ENCODE measurements at places on chromosomes 12 and 14. TPM values are rescaled to one million over a fixed set of nuclear protein-coding genes. Genes with fewer than 3 reads are reported as not detected.

MANSC1 gene
- total RNA-seq, result not detected

DIO2 gene
- 16.0 TPM for total RNA-seq

ZC2HC1C gene
- not detected for total RNA-seq

TAS2R42 gene
- total RNA-seq, result not detected

P2RX2 gene
- total RNA-seq, result not detected

TM9SF1 gene
- 35.7 TPM for total RNA-seq

AMIGO2 gene
- total RNA-seq, result 4.3 TPM

KCNA5 gene
- total RNA-seq, result not detected

CACNA2D4 gene
- total RNA-seq, result 2.7 TPM

USP44 gene
- 0.04 TPM for total RNA-seq

WNT1 gene
- total RNA-seq, result not detected

B4GALNT3 gene
- total RNA-seq, result 33.0 TPM

GATC gene
- 31.4 TPM for total RNA-seq

LRP6 gene
- 31.6 TPM for total RNA-seq

- no peak overlapping the region for H3K27ac ChIP-seq
- H3K36me3 ChIP-seq, result no peaks in the 10 kb centered on the region
- H3K4me1 ChIP-seq, result peaks cover 4% of the 10 kb centered on the region
- H3K4me3 ChIP-seq, result no peak overlapping the region
- no peak for DNase-seq
Measured at GRCh38 chr12:108310489-108310888, 28.6 kb downstream of the CMKLR1 start.

DNA sequence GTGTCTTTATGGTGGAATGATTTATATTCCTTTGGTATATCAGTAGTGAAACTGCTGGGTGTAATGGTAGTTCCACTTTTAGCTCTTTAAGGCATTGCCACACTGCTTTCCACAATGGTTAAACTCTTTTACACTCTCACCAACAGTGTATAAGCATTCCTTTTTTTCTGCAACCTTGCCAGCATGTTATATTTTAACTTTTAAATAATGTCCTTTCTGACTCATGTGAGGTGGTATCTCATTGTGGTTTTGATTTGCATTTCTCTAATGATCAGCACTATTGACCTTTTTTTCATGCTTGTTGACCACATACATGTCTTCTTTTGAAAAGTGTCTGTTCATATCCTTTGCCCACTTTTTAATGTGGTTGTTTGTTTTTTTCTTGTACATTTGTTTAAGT lies 142.5 kb downstream of the MSRB3 start:
- H3K36me3 ChIP-seq, result no peaks in the 10 kb centered on the region
- H3K4me3 ChIP-seq, result no peak overlapping the region
- H3K27ac ChIP-seq, result no peak overlapping the region
- no peaks in the 10 kb centered on the region for H3K27me3 ChIP-seq
- no peaks in the 10 kb centered on the region for H3K4me1 ChIP-seq

- no peaks in the 10 kb centered on the region for H3K36me3 ChIP-seq
- no peak overlapping the region for H3K27ac ChIP-seq
- 0 out of 2 replicates have a peak, but pooled peaks cover 3% of the 10 kb centered on the region for H3K27me3 ChIP-seq
- H3K4me1 ChIP-seq, result no peaks in the 10 kb centered on the region
- no peak overlapping the region for H3K4me3 ChIP-seq
Measured at GRCh38 chr14:95885278-95885677, 8.6 kb downstream of the TUNAR start.

DNA sequence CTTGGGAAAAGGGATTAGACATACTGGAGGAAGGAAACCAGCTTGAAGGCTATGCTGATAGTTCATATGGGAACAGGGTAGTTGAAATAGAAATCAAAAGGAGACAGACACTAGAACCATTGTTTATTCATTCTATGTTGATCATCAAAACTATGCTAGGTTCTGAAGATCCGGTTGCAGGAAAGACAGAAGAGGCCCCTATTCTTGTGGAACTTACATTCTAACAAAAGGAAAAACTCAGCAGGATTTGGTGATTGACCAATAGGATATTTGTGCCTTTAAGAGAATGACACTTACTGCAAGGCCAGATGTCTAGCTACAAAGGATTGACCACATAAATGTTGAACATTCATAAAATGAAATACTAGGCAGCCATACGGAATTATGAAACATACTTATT lies 179.2 kb downstream of the AKAP6 start:
- peaks cover 44% of the 10 kb centered on the region for H3K4me1 ChIP-seq
- peak overlapping the region; percentile 58 for H3K27ac ChIP-seq
- no peak for DNase-seq
- no peaks in the 10 kb centered on the region for H3K27me3 ChIP-seq
- no peak overlapping the region for H3K4me3 ChIP-seq
- no peaks in the 10 kb centered on the region for H3K36me3 ChIP-seq

- no peak overlapping the region for H3K4me3 ChIP-seq
- no peaks in the 10 kb centered on the region for H3K4me1 ChIP-seq
- DNase-seq, result no peak
Measured at GRCh38 chr12:66280561-66280960, 21.7 kb upstream of the HELB start.

DNA sequence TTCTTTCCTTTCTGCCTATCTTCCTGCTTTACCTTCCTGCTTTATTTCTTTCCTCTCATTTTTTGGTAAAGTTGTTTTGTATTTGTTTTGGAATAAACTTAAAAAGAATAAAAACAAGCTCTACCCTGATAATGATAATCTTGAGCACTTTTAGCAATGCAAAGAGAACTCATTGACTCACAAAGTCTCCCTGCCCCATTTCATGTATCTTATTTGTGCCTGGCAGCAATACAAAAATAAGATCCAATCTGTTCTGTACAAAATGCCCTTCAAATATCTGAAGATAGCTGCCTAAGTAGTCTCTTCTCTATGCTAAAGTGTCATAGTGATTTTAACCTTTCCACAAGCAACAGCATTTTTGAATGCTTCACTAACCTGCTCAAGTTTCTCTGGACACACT lies 31.1 kb upstream of the ETNK1 start:
- no peak for DNase-seq
- H3K36me3 ChIP-seq, result no peaks in the 10 kb centered on the region
- H3K27ac ChIP-seq, result no peak overlapping the region
- H3K4me1 ChIP-seq, result no peaks in the 10 kb centered on the region
- H3K4me3 ChIP-seq, result no peak overlapping the region

DNA sequence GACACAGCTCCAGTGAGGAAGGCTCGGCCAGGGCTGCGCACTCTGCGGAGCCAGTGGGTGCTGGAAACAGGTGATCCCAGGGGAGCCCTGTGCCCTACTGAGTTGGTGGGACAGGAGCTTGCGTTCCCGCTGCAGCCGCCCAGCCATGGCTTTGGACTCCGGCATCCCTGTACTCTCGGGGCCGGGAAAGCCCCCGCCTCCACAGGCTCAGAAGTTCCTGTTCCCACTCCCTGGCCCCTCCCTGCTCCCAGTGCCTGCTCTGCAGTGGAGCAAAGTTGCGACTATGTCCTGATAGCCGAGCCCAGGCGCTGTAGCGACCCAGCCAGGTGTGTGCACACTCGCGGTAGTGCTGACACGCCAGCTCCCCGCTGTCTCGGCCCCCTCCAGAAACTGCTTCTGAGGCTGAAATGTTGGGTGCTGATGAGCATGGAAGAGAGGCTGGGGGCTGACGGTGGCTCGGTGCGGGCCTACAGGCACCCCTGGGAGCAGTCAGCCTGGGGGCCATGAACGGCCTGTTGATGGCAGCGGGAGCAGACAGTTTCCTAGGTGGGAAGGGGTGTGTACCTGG lies 344.6 kb upstream of the MGAT4C start:
- no peaks in the 10 kb centered on the region for H3K36me3 ChIP-seq
- H3K4me3 ChIP-seq, result no peak overlapping the region
- DNase-seq, result no peak
- peaks cover 4% of the 10 kb centered on the region for H3K4me1 ChIP-seq
- no peaks in the 10 kb centered on the region for H3K27me3 ChIP-seq
- no peak overlapping the region for H3K27ac ChIP-seq

DNA sequence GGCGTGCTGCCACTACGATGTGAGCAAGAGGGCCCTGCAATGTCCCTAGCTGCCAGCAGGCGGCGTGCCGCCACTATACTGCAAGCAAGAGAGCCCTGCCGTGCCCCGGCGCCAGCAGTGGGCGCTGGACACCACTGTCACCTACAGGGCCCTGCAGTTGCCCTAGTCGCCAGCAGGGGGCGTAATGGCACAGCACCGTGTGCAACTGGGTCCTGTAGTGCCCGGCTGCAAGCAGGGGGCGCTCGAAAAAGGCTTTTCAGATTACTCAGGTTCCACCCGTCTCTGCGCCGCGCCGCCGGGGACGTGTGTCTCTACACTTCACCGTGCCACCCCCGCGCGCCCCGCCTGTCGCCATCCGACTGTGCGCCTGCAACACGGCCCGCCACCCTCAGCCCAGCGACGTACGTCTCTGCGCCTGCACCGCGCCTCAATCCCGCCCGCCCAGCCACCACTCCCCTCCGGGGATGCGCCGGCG lies 1356.9 kb downstream of the TMEM121 start:
- peak; percentile 44 for DNase-seq
- H3K27ac ChIP-seq, result no peak overlapping the region
- no peak overlapping the region for H3K4me3 ChIP-seq
- no peaks in the 10 kb centered on the region for H3K27me3 ChIP-seq

DNA sequence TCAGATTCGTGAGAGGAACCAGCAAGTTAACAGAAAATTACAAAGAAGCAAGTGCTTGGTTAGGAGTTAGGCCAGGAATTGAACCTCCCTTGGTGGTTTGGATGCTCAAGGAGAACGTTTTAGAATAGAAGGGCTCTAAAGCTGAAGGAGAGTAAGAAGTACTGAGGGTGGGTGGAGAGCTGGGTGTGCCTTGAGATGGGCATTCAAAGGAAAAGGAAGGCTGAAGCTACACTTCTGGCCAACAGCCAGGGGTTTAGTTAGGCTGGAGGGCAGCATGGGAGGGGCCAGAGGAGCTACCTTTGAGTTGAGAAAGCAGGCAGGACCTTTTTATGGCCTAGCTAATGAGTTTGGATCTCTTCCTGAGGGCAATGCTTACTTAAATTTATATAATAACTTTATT lies 421.2 kb downstream of the CCDC91 start:
- H3K27me3 ChIP-seq, result no peaks in the 10 kb centered on the region
- 0 out of 2 replicates have a peak, but pooled peaks cover 3% of the 10 kb centered on the region for H3K4me1 ChIP-seq
- no peaks in the 10 kb centered on the region for H3K36me3 ChIP-seq
- no peak overlapping the region for H3K4me3 ChIP-seq

DNA sequence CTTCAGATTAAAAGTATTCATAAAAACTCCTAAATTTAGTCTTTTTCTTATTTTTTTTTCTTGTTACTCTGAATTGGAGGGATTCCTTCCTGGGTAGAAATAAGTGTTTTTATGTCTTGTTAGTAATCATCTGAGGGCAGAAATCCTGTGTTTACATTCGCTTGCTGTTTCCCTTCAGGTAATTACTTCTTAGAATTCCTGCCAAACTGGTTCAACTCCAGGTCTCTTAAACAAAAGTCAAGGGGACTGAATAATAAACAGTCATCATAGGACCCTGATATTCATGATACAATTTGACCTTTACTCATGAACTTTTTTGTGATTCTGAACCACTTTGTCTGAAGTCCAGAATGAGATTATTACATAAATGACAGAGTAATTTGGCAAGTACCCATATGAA lies 843.9 kb downstream of the FLRT2 start:
- H3K27ac ChIP-seq, result no peak overlapping the region
- no peaks in the 10 kb centered on the region for H3K4me1 ChIP-seq
- DNase-seq, result no peak

GRCh38 chr12:112096667-112097066 lies 11.9 kb downstream of the NAA25 start:
- no peak overlapping the region for H3K27ac ChIP-seq
- H3K4me1 ChIP-seq, result no peaks in the 10 kb centered on the region
- H3K4me3 ChIP-seq, result no peak overlapping the region

DNA sequence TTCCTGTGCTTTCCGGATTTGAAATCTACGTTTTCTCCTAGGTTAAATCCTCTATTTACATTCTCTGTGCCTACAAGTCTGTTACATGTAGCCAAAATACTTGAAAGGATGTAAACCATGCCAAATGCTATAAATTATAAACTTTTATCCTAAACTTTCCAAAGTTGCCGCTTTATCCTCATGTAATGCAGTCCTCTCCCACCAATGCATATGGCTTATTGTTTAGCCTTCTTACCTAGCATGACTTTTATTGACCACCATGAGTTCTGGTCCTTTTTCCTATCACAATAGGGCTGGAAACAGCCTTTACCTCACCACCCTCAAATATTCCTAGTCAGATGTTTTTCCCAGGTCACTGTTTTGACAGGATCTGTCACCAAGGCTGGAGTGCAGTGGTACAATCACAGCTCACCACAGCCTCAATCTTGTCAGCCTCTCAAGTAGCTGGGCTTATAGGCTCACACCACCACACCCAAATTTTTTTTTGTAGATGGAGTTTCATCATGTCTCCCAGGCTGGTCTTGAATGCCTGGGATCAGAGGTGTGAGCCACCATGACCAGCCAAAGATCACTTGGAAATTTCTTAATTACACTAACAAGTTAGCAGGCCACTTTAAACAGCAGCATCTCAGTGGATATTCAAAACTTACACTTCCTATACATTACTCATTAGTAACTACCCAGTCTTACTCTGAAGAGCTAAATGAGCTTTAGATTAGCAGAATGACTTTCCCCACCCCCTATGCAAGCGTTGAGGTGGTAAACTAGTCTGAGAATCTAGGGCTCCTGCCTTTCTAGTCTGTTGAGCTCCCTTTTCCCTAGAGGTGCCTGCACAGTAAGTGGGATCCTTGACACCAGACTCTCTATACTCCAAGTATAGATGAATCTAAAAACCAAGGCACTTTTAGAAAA lies 4.1 kb downstream of the TUBA1B start:
- peaks cover 6% of the 10 kb centered on the region for H3K4me1 ChIP-seq
- H3K27me3 ChIP-seq, result no peaks in the 10 kb centered on the region
- H3K4me3 ChIP-seq, result no peak overlapping the region

GRCh38 chr14:96592591-96593386 lies 90.6 kb downstream of the PAPOLA start:
- H3K27ac ChIP-seq, result no peak overlapping the region
- DNase-seq, result no peak
- H3K4me1 ChIP-seq, result no peaks in the 10 kb centered on the region
- H3K4me3 ChIP-seq, result no peak overlapping the region
- H3K36me3 ChIP-seq, result no peaks in the 10 kb centered on the region
- no peaks in the 10 kb centered on the region for H3K27me3 ChIP-seq

DNA sequence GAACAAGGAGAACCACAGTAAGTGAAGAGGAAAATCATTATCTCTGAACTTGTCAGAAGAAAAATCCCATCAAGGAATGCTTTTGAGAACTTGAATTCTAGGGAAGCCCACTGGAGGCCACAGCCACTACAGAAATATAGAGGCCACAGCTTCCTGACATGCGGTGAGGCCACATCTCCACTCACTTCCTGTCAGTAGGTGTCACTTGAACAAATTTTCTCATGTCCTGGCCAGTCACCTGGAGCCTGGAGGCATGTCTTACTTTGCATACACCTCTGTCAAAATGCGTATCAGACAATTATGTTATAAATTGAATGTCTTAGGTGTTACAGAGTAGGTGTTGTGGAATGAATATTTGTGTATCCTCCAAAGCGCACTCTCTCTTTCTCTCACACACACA lies 370.3 kb downstream of the DAD1 start:
- H3K27ac ChIP-seq, result no peak overlapping the region
- no peaks in the 10 kb centered on the region for H3K27me3 ChIP-seq
- H3K4me3 ChIP-seq, result no peak overlapping the region
- no peaks in the 10 kb centered on the region for H3K36me3 ChIP-seq
- no peaks in the 10 kb centered on the region for H3K4me1 ChIP-seq
- no peak for DNase-seq
